ENCODE measurements at places on chromosomes 4 and X.

DNA sequence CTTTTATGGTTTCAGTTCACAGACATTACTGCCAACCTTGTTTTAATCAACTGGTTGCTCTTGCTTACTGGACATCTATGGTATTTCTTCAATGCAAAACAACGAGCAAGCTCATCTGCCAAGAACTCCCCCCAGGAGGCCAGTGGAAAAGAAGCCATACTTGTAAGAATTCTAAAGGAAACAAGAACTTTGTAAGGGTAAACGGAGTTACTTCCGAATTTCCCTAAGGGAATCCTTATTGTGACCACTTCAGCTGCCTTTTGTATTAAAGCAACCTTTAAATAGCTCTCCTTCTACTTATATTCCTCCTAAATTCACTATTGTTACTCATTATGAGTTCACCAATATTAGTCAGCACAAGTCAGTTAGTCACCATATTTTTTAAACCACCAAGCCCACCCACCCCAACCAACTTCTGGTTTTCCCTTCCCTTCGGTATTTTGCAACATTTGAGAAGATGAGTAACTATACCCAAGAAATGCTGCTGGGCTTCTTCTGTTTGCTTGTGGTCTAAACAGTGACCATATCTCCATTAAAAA is 602.8 kb upstream of the DIPK2B start:
- DNase-seq = no peak

- DNase-seq = no peak
Observed at GRCh38 chrX:120453985-120454384, 15.1 kb downstream of the LAMP2 start.

DNA sequence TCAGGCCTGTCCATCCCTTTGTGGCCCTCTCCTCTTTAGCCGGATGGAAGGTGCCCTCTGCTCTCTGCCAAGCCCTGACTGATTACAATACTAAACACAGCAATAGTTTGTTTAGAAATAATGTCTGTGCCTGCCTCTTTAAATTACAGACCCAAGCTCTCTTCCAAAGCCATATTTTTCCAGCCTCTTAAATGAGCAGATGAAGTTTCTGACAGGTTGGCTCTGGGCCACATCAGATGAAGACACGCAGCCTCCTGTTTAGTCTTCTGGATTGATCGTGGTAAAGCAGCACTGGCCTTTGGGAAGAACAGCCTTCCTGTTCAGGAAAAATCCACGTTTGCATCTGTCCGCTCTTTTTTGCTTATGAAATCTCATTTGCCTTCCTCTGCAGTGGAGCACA is 133.6 kb downstream of the CPE start:
- no peak for DNase-seq

DNA sequence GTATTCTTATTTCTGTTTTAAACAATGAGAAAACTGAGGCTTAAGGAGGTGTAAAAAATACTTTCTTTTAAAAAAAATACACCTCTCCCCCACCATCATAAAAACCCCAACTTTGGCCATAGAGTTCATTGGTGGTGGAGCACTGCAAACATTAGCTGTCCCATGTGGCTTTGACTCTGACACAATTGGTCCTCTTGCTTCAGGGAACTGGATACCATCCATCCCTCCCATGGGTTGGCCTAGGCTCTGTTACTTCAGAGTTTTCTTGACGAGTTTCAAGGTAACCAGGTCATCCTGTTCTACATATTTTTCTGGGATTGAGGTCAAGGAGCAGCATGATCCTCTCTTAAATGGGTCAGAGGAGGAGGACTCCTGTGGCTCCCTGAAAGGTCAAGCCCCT is 50.5 kb downstream of the TMEM164 start:
- no peak for DNase-seq

GRCh38 chr4:159498446-159499115 is 395.7 kb downstream of the RAPGEF2 start:
- no peak for DNase-seq

- DNase-seq = no peak
Observed at GRCh38 chrX:101232316-101232715, 12.7 kb downstream of the DRP2 start.

DNA sequence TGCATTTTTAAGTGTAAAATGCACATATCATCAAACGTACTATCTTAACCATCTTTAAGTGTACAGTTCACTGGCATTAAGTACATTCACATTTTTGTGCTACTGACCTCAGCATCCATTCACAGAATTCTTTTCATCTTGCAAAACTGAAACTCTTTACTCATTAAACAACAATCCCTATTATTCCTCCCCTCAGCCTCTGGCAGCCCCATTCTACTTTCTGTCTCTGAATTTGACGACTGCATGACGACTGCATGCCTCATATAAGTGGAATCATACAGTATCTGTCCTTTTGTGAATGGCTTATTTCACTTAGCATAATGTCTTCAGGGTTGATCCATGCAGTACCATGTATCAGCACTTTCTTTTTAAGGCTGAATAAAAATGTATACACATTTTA is 38.7 kb downstream of the CNKSR2 start:
- DNase-seq = no peak

DNA sequence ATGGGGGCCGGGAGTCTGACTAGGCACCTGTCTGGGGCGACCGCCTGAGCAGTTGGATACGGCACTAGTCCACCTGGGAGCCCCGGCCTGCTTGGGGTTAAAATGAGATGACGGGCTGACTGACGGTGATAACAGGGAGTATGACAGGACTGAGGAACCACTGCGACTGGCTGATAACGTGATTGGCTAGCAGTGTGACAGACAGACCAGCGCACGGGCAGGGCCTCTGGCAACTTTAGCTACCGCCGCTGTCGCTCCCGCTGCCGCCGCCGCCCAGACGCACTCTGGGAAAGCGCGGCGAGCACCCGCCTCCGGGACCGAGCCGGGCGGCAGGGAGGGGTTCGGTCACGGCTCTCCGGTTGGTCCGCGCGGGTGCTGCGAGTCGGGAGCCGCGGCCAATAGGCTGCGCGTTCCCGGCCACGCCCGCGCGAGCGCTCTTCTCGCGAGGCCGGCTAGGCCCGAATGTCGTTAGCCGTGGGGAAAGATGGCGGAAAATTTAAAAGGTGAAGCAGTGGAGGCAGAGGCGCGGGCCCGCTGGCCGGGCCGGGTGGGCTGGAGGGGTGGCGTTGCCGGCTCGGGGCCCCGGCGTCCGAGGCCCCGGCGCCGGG is at the start of gene SUV39H1:
SUV39H1 (plus strand) TSS at position 434 of the 608 bp plus-strand sequence; CDS start at position 485, 51 bp downstream.
- DNase-seq = peak; percentile 28

- no peak for DNase-seq
Observed at GRCh38 chr4:99950913-99951254, 809 bp upstream of the H2AZ1 start.

DNA sequence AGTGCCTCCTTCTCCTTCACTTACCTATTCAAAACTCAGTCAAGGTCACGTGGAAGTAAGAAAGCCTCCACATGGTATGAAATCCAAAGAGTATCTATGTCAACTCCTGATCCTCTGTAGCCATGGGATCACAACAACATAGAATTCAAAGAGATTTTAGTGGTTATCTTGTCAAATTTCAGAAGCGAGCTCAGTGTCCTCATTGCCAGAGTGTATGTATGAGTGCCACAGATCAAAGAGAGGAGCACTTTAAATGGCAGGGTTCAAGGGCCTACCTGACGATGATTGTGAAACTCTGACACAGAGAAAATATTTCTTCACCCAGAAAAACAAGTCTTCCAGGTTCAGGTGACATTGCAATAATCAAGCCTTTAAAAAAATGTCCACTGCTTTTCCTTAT is 1.2 kb upstream of the ACE2 start:
- no peak for DNase-seq

DNA sequence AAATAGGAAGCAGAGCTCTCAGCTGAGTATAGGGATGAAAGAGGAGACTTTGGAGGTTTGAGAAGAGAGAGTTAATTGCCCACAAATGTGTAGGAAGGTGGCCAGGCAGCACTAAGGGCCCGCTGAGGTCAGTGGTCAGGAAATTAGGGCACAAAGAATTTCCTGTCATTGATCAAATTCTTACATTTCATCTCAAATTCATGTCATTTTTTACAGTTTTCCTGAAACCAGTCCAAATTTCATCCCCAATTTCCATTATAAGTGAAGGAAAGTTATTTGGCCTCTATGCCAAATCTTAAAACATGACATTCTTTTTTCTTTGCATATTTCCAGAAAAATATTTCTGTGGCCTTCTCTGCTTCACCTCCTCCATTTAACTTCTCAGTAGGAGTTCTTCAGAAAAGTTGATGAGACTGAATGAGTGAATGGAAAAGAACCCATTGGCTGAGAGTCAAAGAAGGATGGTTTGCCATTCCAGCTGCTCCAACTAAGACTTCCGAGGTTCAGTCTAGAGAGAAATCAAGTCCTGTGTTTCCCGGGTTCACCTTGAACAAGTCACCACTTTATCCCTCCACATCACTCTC is 68.7 kb upstream of the SPRY1 start:
- DNase-seq = no peak

GRCh38 chr4:140675599-140676231 is 80.5 kb downstream of the TBC1D9 start:
- no peak for DNase-seq

GRCh38 chr4:168409089-168409801 is 71.0 kb downstream of the DDX60L start:
- DNase-seq = no peak

- DNase-seq = peak; percentile 20
Observed at GRCh38 chr4:2963966-2964471, 648 bp downstream of the GRK4 start.

Measured in thoracic aorta (tissue), 2 donors.